ENCODE measurements at places on chromosomes 1 and 21.

DNA sequence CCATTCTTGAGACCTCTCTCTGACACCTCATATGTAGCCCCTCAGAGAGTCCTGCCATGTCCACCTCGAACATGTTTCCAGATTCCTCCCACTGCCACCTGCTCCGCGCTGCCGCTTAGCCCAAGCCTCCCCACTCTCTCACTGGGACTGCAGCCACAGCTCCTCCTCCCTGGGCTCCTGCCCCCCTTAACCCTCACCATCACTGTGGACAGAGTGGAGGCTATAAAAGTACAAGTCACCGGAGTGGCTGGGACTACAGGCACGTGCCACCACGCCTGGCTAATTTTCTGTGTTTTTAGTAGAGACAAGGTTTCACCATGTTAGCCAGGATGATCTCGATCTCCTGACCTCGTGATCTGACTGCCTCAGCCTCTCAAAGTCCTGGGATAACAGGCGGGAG, 77.0 kb downstream of the VWA5B1 start:
- DNase-seq: no peak

DNA sequence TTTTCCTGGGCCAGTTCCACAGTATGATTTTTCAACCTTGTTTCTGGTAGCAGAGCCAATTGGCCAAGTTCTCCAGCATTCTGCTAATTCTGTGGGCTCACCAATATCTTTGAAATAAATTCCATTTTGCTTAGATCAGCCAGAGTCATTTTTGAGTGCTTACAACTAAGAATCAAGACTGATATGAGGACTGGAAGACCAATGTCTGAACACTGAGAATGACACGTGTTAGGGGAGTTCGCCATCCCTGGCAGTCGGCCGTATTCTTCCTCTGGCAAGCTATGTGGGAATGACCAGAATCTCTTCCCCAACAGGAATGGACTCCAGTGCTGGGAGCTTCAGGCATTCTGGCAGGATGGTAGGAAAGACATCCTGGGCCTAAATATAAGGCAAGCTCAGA, 4.9 kb upstream of the TENT5C start:
- DNase-seq: no peak

- no peak for DNase-seq
Measured at GRCh38 chr1:16628361-16629111, 15.2 kb upstream of the NBPF1 start.

DNA sequence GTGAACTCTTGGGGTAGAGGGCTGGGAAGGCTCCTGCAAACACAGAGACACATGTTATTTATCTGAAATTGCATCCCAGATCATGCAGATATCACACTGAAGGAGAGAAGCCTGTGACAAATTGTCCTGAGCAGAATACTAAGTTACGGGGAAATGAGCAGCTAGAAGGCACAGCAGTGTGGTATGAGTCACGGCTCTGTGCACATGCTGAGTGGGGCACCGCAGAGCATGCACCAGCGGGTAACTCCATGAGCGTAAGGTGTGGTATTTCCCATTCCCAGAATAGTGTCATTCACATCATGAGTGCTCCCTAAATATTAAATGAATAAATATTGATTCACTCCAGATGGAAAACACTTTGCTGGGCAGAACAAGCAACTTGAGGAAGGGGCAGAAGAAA, 21.3 kb upstream of the FCRL2 start:
- DNase-seq: no peak

DNA sequence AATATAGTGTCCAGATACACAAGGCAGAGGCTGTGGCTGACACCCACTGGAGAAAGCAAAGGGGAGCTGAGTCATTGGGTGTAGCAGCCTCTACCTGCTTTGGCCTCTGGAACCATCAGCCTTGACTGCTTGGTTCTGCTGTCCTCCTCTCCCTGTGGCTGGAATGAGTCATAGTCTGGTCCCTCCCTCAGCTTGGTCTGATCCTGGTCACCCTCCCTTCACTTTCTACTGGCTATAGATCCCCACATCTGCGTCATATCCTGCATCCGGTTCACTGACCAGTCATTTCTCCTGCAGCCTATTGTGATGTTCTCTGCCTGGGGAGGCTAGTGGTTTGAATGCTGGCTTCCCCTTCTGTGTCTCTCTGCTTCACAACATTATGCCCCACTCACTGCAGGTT, 372.8 kb upstream of the DAB1 start:
- DNase-seq: no peak

GRCh38 chr1:213987422-213987926, 299 bp upstream of the PROX1 start:
- DNase-seq: peak; percentile 60

DNA sequence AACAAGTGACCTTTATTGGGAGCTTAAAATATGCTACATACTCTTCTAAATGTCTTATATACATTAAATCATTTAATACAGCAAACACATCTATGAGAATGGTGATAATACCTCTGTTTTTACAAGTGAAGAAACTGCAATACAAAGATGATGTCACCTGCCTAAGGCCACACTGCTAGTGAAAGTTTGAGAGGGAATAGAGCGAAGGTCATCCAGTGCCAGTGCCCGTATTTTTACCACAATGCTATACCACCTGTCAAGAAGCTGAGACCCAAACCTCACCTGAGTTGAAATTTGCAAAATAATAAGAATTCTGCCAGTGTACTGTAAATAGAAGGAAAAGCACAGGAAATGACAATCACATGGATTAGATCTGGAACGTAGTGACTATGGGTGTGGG, 200.4 kb upstream of the TMPRSS15 start:
- no peak for DNase-seq

GRCh38 chr1:102853136-102853535, 255.2 kb downstream of the COL11A1 start:
- no peak for DNase-seq

DNA sequence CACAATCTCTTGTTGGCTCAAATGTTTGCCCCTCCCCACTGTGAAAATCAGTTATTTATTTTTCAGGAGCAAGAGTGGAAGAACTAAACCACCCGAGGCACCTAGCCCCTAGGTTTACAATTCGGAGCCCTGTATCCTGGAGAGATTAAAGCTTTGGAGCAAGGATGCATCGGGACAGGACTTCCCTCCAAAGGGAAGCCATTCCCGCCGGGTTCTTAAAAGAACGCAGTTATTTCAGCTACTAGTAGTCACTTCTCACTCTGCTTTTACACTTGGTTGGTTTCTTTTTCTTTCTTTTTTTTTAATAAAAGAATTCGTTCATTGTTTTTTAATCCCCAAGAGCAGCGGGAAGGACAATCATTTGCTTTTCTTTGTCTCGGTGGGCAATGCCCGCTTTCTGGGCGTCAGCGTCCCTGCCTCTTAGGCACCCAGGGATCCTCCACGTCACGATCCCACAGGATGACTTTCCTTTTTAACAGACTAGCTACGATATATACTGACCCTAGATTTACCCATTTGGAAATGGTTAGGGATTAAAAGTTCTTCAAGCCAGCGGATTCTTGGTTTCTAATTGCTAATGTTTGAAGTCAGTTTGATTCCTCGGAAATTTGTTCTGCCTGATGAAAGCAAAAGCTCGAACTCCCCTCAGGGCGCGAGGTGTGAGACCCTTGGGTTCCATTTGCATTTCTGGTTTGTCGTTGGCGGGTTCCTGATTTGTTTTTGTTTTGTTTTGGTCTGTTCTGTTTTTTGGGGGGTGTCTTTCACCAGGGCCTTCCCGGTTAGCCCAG, 9.0 kb downstream of the TBX15 start:
- no peak for DNase-seq

DNA sequence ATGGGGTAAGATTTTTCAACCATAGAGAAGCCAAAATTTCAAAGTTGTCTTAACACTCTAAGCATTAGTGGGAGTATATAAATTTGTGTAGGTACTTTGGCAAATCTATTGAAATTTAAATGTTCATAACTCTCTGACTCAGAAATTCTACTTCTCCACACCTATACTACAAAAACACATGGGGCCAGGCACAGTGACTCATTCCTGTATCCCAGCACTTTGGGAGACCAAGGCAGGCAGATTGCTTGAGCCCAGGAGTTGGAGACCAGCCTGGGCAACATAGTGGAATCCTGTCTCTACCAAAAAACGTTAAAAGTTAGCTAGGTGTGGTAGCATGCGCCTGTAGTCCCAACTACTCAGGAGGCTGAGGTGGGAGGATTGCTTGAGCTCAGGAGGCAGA, 41.3 kb upstream of the RAVER2 start:
- no peak for DNase-seq

GRCh38 chr1:112954945-112955772, 837 bp downstream of the SLC16A1 start:
- peak; percentile 45 for DNase-seq

- no peak for DNase-seq
Measured at GRCh38 chr1:4309676-4310320, 344.6 kb upstream of the AJAP1 start.

- no peak for DNase-seq
Measured at GRCh38 chr1:182684116-182684828, at the start of gene RGS8. Gene RGS8, minus strand, starts transcription at chr1:182684587. Its CDS starts 14,938 bp downstream, at chr1:182669649.

DNA sequence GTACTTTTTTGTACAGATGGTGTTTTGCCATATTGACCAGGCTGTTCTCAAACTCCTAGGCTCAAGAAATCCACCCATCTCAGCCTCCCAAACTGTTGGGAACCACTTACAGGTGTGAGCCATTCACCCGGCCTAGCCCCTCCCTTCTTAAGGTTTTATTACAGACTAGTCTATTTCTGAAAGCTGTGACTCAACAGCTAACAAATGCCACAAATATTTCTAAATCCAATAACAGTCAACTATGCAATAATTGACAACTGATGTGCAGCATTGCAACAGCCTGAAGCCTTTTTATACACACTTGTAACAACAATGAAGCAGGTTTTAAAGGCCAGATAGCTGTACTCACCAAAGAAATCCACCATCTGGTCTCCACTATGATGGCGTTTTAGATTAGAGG, 51.4 kb downstream of the GRIK1 start:
- DNase-seq: no peak

DNA sequence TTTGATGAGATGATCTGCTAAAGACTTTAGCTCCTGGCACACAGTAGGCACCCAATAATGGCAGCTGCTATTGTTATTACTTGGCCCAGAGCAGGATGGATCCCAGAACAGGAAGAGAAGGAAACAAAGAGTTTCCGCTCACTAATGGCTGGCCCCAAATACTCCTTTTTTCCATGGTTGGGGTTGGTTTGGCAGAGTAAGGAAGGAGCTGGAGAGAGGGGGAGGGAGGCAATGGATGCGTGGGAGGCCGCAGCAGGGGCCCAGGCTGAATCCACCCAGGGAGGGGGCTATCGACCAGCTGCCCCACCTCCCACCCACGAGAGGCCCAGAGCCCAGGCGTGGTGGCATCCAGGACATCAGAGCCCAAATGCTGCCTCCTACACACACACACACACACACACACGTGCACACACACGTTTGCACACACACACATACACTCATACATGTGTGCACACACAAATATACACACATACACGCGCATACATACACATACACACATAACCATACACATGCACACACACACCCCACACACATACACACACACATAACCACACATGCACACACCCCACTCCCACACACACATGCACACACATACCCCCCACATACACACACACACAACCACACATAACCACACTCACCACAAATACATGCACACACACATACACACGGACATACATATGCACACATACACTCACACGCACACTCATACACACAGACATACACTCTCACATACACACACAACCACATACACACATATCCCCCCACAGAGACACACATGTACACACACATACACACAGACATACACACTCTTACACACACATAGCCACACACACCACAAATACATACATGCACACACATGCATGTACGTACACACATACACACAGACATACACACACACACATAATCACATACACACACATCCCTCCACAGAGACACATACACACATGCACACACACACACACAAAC, 25.2 kb downstream of the C1QB start:
- DNase-seq: no peak

GRCh38 chr1:202752774-202753173, 42.5 kb upstream of the SYT2 start:
- DNase-seq: no peak

DNA sequence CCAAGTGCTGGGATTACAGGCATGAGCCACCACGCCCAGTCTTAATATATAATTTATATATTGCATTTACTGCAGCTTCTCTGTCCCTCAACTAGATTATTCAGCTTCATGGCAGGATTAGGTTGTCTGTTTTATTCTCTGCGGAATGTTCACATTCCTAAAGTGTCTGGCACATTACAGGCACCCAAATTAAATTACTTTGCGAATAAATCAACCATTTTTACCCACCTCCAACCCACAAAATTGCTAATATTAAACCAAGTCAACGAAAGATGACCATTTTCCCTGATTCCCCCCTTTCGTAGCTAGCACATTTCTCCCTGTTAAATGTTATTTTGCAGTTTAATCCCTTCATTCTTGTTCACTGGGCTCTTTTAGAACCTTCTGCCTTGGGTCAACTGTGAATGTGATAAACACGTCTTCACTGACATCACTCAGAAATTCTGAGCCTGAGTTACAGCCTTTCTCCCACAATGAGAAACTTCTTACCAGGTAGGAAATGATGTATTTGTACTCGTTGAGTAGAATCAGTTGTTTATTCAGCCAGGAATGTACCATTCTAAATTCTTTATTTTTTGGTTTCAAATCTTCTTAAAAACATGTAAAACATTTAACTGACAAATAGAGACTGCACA, 35.9 kb downstream of the THAP3 start:
- DNase-seq: no peak

- no peak for DNase-seq
Measured at GRCh38 chr1:55916907-55917306, 662.5 kb downstream of the PLPP3 start.

GRCh38 chr1:20928146-20928545, 141.0 kb upstream of the HP1BP3 start:
- no peak for DNase-seq

GRCh38 chr1:23559985-23560741, 862 bp upstream of the ID3 start:
- DNase-seq: peak; percentile 64

DNA sequence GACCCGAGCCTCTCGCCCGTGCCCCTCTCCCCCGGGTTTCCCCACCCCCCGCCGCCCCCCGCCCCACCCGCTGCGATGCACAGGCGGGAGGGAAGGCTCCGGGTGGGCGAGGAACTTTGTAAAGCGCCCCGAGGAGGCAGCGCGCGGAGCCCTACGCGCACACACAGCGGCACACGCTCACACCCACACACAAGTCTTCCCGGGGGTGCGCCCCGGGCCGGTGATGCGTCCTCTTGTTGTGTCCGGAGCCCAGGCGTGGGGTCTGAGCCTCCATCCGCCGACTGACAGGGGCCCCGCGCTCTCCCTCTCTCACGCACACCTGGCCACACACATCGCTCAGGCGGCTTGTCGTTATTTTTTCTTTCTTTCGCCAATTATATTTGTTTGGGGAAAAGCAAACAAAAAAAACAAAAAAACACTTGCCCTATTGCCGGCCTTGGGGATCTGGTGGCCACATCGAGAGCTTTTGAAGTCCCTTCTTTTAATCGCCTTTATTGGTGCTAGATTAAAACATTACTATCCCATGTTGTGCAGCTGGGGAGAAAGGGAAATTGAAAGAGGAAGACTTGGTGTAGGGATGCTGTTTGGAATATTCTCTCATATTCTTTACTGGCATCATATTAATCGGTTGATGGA, 770 bp downstream of the NTNG1 start:
- DNase-seq: no peak

Measured in midbrain (tissue), 1 donor.